Heart left ventricle (tissue), 16 donors: ENCODE measurements at places on chromosomes 4 and X. TPM values are rescaled to one million over a fixed set of nuclear protein-coding genes. Genes with fewer than 3 reads are reported as not detected.

Gene PRRG1
- 17.3 TPM for total RNA-seq

Gene MORC4
- 2.4 TPM for total RNA-seq

Gene SMIM10L2A
- total RNA-seq: 0.75 TPM

Gene PLXNB3
- total RNA-seq: 2.3 TPM

Gene SPARCL1
- total RNA-seq: 322 TPM

Gene ASB9
- 1.6 TPM for total RNA-seq

Gene ZNF185
- 1.2 TPM for total RNA-seq

GRCh38 chr4:41744572-41745291 lies 3.8 kb downstream of the PHOX2B start:
- DNase-seq: no peak
- H3K27me3 ChIP-seq: peaks cover 45% of the 10 kb centered on the region
- no peaks in the 10 kb centered on the region for H3K36me3 ChIP-seq
- H3K4me1 ChIP-seq: peaks cover 16% of the 10 kb centered on the region
- no peak overlapping the region for H3K4me3 ChIP-seq
- no peak overlapping the region for H3K27ac ChIP-seq

DNA sequence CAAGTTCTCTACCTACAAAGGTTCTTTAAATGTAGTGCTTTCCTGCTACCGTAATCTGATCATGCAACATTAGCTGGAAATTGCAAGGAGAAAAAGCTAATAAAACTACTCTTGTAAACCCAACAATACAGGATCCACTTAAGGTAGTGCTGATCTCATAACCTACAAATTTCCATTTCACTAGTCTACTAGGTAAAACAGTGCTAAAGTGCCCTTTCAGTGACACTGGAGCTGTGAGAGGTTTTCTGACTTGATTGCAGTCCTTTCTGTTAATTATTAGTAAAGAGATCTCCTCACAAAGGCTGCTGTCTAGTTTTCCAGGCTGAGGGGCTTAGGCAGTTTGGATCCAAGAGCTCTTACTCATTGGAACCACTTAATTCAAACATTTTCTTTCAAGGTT lies 1118.7 kb downstream of the SH3BGRL start:
- no peaks in the 10 kb centered on the region for H3K27me3 ChIP-seq
- no peak overlapping the region for H3K4me3 ChIP-seq
- no peaks in the 10 kb centered on the region for H3K36me3 ChIP-seq
- no peaks in the 10 kb centered on the region for H3K4me1 ChIP-seq
- DNase-seq: no peak
